ENCODE measurements at places on chromosomes 6 and 20.

GRCh38 chr20:49160057-49160929 lies 27.8 kb downstream of the STAU1 start:
- no peak for DNase-seq

DNA sequence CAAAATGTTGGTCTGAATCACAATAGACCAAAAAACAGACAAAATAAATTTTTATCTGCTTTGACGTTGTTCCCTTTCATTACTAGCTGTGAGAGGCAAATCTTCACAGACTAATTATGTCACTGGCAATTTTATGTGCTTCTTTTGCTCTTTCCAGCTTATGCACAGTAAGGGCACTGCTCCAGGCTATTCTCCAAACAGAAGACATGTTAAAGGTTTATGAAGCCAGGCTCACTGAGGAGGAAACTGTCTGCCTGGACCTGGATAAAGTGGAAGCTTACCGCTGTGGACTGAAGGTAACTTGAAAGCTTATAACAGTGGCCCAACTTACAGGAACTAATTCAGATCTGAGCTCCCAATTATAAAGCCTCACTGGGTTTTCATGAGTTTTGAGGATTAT lies 15.5 kb upstream of the SNRNP48 start:
- DNase-seq = peak; percentile 49

- no peak for DNase-seq
Observed at GRCh38 chr20:57374931-57375651, 16.1 kb upstream of the RBM38 start.

GRCh38 chr6:135088281-135088680 lies 33.7 kb upstream of the HBS1L start:
- no peak for DNase-seq

Measured in HAP-1 (cell line).